Heart left ventricle (tissue), 16 donors: ENCODE measurements at places on chromosomes 12 and 14.

GRCh38 chr12:85866986-85867776 lies 6.9 kb upstream of the NTS start:
- DNase-seq: no peak

- no peak for DNase-seq
Observed at GRCh38 chr12:109921982-109922381, 21.9 kb downstream of the TCHP start.

- no peak for DNase-seq
Observed at GRCh38 chr12:29732191-29732590, 51.6 kb downstream of the TMTC1 start.

DNA sequence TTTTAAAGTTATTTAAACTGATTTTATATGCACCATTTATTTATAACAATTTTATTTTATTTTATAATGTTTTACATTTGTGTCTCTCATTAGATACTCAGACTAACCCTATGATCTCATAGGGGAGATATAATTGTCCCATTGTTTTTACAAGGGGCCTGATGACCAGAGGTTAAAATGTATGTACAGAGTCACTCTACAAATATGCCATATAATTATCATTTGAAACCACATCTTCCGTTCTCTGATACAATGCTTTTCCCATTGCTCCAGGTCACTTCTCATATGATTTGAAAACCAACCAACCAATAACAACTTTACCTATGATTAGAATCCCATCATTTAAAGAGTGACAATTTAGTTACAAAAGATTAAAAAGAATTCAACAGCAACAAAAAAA lies 137.8 kb downstream of the GPHN start:
- DNase-seq: no peak

GRCh38 chr14:20622816-20623291 lies 18.6 kb downstream of the OR6S1 start:
- no peak for DNase-seq

DNA sequence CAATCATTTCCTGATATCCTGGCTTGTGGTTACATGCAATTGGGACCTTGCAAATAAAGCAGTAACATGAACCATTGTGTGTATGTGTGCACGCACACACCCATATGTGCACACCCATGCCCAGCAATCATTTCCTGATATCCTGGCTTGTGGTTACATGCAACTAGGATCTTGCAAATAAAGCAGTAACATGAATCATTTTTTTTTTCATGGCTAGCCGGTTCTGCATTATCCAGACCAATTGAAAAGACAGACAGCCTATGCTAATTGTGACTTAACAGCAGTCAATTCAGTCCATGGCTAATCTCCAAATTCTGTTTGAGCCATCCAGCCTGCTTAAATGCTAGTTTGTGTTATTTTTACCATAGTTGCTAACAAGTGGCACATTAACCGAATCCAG lies 134.3 kb downstream of the TTC7B start:
- no peak for DNase-seq

GRCh38 chr14:102280376-102280962 lies 24.5 kb downstream of the MOK start:
- DNase-seq: no peak

GRCh38 chr12:69913526-69913925 lies 88.5 kb downstream of the MYRFL start:
- DNase-seq: no peak

GRCh38 chr14:25518364-25518763 lies 468.4 kb upstream of the STXBP6 start:
- no peak for DNase-seq

DNA sequence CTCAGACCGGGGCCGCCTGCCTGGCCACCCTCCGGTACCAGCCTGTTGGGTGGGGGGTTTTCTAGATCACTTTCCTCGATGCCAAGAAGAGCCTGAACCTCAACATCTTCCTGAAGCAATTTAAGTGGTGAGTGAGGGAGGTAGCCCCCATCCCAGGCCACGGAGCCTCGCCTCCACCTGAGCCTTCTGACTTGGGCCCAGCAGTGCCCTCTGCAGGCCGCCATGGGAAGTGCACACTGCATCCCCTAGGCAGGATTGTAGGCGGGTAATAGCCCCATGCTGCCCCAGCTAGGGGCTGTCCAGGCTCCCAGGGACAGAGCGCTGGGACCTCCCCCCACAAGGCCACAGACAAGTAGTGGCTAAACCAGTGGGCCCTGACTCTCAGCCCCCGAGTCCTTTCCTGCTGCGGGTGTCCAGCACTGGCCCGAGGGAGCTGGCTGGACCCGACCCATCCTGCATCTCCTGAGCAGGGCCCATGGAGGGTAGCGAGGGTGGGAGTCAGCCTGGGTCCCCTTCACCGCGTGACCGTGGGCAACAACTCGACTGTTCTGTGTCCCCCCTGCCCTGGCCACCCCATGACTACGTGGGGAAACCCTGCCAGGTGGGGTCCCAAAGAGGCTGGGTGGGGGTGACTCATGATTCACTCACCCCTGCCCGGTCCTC lies 15.3 kb upstream of the ADSS1 start:
- peak; percentile 84 for DNase-seq

- DNase-seq: no peak
Observed at GRCh38 chr12:28025821-28026505, 53.4 kb upstream of the PTHLH start.

DNA sequence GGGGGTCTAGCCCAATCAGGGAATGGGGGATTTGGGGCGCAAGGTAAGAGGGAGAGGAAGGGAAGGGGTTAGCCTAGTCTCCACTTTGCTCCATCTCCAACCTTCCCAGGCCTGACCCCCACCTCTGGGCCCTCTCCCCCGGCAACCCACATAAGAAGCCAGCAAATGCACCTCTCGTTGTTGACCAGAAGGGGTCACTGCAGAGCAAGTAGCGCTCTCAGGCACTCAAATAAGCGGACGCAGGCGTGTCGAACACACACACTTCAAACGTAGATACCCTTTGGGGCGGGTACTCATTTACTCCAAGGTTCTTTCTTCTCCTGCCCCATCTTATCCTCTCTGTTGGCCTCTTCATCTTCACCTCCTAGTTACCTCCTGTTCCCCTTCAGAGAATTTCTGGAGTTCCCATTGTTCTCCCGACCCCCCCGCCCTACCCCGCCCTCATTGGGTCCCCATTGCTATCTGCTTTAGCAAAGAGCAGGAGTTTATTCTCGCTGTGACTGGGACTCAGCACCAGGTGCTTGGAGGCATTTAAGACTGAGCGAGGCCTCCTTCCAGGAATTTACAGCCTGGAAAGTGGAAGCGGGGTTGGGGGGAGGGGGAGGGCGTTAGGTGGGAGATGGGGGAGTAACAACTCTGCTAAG lies 1.5 kb upstream of the SRRM4 start:
- DNase-seq: peak; percentile 42

- no peak for DNase-seq
Observed at GRCh38 chr12:54415221-54415929, 3.7 kb downstream of the ITGA5 start.

GRCh38 chr14:104444159-104445030 lies 135.2 kb upstream of the C14orf180 start:
- DNase-seq: no peak

DNA sequence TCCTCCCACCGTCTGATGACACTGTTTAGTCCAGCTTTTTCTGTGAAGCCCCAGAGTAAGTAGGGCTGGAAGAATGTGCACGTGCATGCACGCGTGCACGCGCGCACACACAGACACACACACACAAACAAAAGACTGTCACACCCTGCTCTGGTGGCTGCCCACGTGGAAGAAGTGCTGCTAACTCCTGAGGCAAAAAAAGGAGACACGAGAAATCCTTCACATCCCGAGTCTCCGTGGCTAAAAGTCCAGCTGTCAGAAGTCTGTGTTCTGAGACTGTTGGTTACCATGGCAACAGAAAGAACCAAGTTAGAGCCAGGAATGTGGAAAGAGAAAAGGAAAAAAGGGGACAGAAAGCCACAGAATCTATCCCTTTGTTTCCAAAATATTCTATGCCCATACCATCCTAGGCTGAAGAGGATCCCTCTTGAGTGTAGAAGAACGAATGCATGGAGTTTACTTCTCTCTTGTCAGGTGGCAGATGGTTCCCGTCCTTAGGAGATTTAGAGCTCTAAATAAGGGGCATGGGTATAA lies 1.6 kb upstream of the C12orf71 start:
- no peak for DNase-seq

- no peak for DNase-seq
Observed at GRCh38 chr12:116333402-116333801, 55.9 kb upstream of the MED13L start.

DNA sequence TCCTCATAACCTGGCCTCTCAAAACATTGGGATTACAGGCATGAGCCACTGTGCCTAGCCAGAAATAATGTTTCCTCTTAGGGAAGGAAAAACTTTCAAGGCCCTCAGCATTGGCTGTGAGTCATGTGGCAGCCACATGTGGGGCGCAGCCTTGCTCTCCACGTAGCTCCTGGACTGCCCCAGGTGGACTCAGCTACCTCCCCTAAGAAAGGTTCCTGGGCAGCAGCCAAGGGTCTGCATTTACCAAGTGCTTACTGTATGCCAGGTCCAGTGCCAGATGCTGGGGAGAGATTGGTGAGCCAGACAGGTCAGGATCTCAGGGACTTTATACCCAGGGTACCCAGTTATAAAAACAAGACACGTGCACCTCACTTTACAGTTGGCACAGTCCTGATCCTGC lies 3.7 kb upstream of the TRPV4 start:
- no peak for DNase-seq

DNA sequence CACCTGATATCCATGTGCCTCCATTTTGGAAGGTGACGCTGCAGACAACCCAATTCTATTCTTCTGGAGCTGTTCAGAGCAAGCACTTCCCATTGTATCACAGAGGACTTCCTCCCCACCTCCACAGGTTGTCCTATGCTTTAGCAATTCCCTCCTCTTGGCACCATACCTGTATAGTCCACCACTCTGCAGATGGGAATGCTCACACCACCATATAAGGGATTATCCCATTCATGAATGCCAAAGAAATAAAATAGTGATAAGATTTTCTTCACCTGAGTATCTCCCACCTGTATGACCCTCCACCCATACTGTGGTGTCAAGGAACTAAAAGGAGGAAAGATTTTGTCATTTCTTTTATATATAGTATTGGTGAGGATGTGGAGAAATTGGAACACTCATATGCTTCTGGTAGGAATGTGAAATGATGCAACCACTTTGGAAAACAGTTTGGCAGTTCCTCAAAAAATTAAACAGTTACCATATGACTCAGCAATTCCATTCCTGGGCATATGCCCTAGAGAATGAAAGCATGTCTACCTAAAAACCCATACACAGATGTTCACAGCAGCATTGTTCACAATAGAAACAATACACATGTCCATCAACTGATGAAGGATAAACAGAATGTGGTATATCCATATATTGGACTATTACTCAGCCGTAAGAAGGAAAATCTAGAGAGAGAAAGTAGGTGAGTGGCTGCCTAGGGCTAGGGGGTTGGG lies 75.2 kb downstream of the FIGNL2 start:
- no peak for DNase-seq

- no peak for DNase-seq
Observed at GRCh38 chr14:41130274-41130673, 476.4 kb upstream of the LRFN5 start.

DNA sequence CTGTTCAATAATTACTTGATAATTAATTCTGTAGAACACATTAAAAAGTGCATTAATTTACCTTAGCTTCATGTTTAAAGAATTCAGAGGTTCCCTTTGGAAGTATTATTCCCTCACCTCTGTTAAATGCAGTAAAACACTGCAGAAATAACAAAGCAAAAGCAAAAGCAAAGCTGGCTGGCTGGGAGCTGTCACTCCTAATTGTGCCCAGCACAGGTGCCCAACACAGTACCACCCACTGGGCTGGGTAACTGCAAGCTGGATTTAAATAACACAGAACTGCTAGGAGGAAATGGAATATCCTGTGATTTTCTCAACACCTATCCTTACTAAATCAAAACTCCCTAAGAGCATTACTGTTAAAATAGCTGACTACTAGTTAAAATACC lies 72.6 kb downstream of the SLC2A13 start:
- DNase-seq: no peak

- DNase-seq: no peak
Observed at GRCh38 chr12:95328708-95329107, 111.1 kb downstream of the VEZT start.

DNA sequence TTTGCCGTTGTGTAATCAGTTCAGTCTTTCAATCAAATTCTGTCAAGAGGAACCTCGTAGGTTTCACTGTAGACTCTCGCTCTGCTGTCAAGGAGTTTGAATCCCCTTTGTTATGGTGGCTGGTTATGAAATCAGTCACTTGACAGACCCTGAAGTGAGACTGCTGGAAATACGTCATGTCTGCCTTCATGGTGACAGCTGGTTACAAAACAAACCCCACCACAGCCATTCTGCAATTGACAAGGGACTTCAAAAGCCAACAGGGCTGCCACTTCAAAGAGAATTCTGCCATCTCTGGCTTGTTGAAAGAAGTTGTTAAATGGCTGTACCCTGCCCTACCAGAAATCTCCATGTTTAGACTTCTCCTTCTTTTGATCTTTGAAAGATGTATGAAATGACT lies 286.9 kb downstream of the ERC1 start:
- no peak for DNase-seq

- no peak for DNase-seq
Observed at GRCh38 chr12:90593596-90594295, 361.2 kb downstream of the CCER1 start.

DNA sequence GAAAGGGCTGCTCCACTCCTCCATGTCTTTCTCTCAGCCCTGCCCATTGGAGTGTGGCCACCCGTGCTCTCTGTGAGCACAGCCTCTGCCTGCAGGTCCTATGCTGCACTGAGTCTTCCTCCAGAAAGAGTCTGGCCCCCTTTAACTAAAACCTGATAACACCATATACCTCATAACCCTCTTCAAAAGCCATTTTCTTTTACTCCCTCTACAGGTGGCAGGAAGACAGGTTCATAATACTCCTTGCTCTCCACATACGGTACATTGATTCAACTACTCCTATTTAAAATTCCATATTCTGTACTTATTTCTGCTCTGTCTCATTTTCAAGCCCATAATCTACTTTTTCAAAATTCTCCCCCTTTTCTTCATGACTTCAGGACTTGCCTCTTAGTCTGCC lies 144.0 kb downstream of the HELB start:
- no peak for DNase-seq

DNA sequence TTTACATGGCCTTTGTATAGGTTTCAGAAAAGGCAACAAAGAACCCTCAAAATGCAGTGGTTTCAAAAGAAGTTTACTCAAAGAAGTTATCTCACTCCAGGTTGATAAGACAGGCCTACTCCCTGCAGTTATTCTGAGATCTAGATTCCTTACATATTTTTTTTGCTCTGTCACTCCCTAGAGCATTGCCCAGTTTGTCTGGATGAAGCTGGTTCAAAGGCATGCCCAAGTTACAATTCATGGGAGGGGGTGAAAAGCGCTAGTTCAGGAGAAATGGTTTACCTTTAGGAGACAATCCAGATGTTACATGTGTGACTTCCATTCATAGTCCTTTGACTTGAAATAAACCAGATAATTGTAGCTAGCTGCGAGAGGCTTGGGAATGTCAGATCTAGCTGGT lies 115.0 kb downstream of the TPH2 start:
- DNase-seq: no peak

GRCh38 chr12:124489220-124489619 lies 78.2 kb downstream of the NCOR2 start:
- DNase-seq: no peak
